Activated naive CD4-positive, alpha-beta T cell treated with anti-CD3 and anti-CD28 coated beads, Interleukin-2, amount 50 U/mL, for 72 hours (primary cell): ENCODE measurements at places on chromosomes 16 and 17. TPM values are rescaled to one million over a fixed set of nuclear protein-coding genes. Genes with fewer than 3 reads are reported as not detected.
A peak's percentile ranks its signal among the peaks of the same experiment; 100 is the strongest.

- DNase-seq: no peak
Observed at GRCh38 chr17:18177722-18178121, 5.9 kb upstream of the ALKBH5 start.

Gene SLFN12
- total RNA-seq: 11.1 TPM

GRCh38 chr17:50845240-50846147 is 10.1 kb downstream of the WFIKKN2 start:
- peak; percentile 49 for DNase-seq

GRCh38 chr16:69276148-69277115 is 34.7 kb upstream of the VPS4A start:
- no peak for DNase-seq

Gene CCDC78
- 6.2 TPM for total RNA-seq

Gene TMEM88
- total RNA-seq: 1.8 TPM

- DNase-seq: no peak
Observed at GRCh38 chr17:80696456-80696855, 151.8 kb downstream of the RPTOR start.

Gene RGS11
- total RNA-seq: not detected

GRCh38 chr17:28369684-28370034 is 448 bp downstream of the VTN start:
- no peak for DNase-seq

- no peak for DNase-seq
Observed at GRCh38 chr17:82917699-82918345, 78.0 kb upstream of the ZNF750 start.

DNA sequence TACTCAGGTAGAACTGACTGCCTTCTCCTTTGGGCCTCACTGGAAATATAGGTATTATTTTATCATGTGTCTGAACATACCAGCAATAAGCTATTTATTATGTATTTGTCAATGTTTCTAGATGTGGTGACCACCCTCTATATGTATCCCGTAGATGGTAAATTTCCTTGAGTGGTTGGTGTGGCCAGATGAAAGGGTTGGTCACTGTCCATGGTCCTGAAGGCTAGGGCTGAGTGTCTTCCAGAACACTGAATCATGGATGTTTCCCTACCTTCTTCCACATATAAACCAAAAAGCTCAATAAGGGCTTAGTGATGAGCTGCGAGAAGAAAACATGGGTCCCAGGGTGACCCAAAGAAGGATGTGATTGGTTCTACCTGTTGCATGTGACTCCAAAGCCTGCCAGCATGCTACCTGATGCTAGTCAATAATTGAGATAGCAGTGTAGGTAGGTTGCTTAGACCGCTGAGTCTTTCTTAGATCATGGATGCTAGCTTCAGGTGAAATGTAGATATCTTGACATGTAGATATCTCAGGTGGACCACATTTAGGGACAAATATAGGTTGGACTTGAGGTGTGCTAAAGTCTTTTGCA is 150.3 kb downstream of the ASIC2 start:
- peak; percentile 13 for DNase-seq

DNA sequence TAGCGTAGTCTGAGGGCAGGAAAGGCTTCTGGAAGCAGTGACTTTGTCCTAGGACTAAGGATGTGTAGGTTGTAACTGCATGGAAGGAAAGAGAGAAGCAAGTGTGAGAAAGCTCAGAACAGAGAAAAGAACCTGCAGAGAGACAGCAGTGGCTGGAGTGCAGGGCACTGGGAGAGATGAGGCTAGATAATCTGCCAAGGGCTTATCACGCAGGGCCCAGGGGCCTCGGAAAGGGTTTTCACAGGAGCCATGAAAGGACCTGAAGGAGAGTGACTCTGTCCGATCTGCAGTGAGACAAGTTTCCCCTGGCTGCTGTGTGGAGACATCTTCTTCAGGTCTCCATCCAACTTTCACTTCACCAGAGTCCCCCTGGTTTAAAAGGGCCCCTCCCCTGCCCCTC is 7.1 kb upstream of the SRCAP start:
- DNase-seq: no peak

- DNase-seq: no peak
Observed at GRCh38 chr17:32276171-32276601, 10.6 kb downstream of the RHBDL3 start.

GRCh38 chr16:88019821-88020515 is 68.7 kb downstream of the BANP start:
- no peak for DNase-seq

- no peak for DNase-seq
Observed at GRCh38 chr16:85033171-85033570, 5.6 kb downstream of the KIAA0513 start.

DNA sequence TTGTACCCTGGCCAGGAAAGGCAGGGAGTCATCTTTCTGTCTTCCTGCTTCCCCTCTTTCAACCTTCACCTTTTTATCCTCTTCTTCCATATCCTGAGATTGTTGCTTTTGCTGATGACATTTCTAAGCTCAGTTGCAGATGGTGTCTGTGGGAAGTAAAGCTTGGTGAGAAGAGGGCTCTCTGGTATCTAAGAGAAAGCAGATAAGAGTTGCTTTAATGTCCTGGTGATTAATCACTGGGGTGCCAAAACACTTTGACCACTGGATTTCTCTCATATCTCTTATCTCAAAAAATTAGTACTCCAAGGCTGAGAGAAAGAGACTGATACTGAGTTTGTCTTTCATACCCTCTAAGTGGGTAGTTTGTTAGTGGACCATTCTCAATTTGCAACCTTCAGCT is 71.3 kb downstream of the NEUROD2 start:
- DNase-seq: no peak

Gene SLC22A31
- 3.7 TPM for total RNA-seq

GRCh38 chr16:14036889-14037288 is 34.2 kb upstream of the MRTFB start:
- DNase-seq: no peak

Gene ACLY
- 140 TPM for total RNA-seq

Gene SLC52A1
- total RNA-seq: 0.23 TPM

Gene ATP2A1
- total RNA-seq: 4.7 TPM

Gene FA2H
- not detected for total RNA-seq

- peak; percentile 91 for DNase-seq
Observed at GRCh38 chr16:89115216-89115861, 21.7 kb downstream of the ACSF3 start.

GRCh38 chr16:55703003-55704001 is 47.5 kb downstream of the SLC6A2 start:
- DNase-seq: no peak

Gene MYCBPAP
- 0.30 TPM for total RNA-seq

Gene ITGAD
- total RNA-seq: not detected

DNA sequence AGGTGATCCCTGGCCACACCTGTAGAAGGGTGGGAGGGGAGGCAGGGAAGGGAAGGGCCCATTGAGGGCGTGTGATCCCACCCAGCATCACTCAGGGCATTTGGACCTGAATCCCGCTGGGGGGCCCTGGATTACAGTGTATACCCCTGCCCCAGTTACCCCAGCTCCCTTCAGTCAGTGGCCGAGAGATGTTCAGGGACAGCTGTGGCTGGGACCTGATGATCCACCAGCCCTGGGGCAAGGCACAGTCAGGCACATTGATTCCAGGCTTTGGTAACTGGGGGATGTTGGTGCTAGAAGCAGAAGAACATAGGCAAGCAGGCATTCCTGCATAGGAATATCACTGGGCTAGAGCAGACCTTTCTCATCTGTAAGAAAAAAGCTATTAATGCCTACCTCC is 170.3 kb downstream of the FOXL1 start:
- DNase-seq: no peak

DNA sequence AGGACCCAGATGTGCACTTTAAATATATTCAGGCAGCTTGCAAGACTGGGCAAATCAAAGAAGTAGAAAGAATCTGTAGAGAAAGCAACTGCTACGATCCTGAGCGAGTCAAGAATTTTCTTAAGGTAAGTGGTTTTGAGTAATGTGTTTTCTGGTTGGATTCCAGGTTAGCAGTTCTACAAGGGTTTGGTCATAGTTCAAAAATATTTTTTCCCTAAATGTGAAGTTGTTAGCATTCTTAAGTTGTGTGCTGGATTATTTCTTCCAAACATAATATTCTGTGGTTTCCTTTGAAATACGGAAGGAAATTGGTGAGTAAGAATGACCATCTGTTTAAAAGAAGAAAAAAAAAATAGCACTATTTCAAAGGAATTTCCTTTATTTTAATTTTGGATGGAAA is 38.4 kb downstream of the PTRH2 start:
- no peak for DNase-seq

- DNase-seq: no peak
Observed at GRCh38 chr16:3861808-3862451, 18.6 kb downstream of the CREBBP start.

GRCh38 chr17:8359769-8360168 is 16.7 kb downstream of the KRABD2 start:
- no peak for DNase-seq

Gene TERB1
- total RNA-seq: not detected
